Hematopoietic multipotent progenitor cell treated with erythropoietin and hydrocortisone succinate and interleukin-3 and kit ligand, for 4 days (in vitro differentiated cells): ENCODE measurements at places on chromosomes 6 and 20.

DNA sequence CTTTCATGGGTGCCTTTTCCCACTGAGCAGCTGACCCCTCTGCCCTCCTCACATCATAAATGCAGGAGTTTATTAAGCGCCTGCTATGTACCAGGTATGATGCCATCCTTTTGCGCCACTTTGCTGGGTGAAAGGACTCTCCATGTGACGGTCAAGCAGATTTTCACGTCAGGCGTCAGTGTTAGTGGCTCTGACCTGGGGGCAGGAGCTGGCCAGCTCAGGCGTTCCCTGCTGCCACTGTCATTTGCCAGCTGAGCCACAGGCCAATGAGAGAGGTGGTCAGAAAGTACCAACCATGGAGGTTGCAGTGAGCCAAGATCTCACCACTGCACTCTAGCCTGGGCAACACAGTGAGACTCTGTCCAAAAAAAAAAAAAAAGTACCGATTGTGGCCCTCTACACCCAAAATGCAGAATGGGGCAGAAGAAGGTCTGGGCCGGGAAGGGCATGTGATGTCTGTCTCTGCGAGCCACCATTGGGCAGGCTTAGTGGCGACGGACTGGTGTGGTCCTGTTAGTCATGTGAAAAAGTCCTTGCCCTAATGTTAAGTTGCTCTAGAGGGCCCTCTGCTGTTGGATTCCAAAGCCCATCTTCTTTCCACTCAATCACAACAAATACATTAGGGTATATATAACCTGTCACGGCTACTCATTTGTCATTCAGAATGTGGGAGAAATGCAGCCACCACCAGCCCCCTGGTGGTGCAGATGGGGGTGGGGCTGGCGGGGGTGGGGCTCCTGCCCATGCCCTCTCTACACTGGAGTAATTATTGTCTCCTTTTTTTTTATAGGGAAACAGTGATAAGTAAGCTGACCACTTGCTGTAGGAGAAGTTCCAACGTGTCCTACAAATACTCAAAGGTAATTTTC, 18.4 kb upstream of the SLC22A1 start:
- peak; percentile 72 for DNase-seq

- DNase-seq = no peak
Observed at GRCh38 chr20:25033924-25034300, 24.0 kb downstream of the ACSS1 start.

DNA sequence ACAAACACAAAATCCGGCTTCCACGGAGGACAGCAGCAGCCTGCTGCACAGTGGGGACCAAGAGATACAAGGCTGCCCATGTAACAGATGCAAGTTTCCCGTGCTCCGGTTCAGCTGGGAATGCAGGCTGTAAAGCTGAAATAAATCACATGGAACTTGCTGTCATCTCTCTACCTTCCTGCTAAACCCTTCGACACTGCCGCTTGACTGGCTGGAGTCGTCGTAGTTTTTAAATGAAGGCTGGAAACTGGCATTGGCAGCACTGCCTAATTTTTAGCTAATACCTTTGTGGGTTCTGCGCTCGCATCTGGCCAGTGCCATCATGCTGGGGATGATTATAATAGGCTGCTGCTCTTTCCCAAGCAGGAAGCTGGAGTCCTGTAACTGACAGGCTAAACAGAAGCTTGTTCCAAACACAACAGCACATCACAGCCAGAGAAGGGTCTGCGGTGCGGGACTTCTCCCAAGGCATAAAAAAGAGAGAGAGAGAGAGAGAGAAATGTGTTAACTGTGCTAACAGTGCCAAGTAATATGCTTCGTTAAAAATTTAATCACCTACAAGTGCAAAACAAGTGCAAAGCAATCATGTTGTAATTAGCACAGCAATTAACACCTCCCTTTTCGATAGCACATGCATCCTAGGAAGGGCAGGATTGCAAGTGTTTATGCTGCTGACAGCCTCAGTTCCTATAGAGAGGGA, 146.1 kb downstream of the TFAP2A start:
- DNase-seq = no peak

DNA sequence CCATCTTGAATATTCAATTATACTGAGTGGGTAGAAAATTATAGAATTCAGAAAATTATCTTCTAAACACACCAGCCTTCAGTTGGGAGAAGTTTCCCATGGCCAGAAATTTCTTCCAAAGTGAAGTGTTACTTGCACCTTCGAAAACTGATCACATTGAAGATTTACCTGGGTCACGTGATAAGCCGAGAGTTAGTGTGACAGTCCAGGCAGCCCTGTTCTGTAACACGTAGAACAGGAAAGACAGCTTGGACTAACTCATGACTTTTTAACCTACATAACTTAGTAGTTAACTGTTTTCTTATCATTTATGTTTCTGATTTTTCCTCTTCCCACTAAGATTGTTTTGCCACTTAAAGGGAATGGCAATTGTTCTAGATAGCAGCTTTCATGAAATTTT, 118.3 kb upstream of the MTHFD1L start:
- no peak for DNase-seq

DNA sequence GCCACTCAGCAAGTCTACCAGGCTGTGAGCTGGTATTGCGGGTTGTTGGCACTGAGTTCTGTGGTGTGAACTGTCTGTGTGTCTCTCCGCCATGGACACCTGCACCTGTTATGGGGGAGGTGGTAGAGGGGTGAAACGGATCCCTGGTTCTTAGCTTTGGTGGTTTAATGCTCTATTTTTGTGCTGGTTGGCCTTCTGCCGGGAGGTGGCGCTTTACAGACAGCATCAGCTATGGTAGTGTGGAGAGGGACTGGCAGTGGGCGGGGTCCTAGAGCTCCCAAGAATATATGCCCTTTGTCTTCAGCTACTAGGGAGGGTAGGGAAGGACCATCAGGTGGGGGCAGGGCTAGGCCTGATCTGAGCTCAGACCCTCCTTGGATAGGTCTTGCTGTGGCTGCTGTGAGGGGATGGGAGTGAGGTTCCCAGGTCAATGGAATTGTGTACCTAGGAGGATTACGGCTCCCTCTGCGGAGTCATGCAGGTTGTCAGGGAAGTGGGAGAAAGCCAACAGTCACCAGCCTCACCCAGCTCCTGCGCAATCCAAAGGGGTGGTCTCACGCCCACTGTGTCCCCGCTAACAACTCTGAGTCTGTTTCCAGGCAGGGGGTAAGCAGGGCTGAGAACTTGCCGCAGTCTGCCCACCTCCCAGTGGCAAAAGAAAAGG, 154.3 kb downstream of the CCDC170 start:
- DNase-seq = no peak

DNA sequence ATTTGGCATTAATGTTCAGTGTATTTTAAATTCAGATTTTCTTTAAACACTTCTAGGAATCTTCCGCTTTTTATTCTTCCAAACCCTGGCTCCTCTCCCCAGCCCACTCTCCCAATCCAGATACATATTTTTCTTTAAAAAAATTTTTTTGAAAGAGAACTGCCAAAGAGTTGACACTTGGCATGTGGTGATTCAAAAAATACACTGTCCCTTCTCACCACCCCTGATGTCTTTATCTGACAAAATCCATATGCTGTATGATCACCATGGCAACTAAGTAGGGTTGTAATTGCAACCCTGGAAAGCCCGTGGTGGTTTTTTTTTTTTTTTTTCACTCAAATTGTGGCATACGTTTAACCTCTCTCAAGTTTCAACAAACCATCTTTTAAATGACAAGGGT, 355.8 kb upstream of the SASH1 start:
- peak; percentile 1 for DNase-seq

DNA sequence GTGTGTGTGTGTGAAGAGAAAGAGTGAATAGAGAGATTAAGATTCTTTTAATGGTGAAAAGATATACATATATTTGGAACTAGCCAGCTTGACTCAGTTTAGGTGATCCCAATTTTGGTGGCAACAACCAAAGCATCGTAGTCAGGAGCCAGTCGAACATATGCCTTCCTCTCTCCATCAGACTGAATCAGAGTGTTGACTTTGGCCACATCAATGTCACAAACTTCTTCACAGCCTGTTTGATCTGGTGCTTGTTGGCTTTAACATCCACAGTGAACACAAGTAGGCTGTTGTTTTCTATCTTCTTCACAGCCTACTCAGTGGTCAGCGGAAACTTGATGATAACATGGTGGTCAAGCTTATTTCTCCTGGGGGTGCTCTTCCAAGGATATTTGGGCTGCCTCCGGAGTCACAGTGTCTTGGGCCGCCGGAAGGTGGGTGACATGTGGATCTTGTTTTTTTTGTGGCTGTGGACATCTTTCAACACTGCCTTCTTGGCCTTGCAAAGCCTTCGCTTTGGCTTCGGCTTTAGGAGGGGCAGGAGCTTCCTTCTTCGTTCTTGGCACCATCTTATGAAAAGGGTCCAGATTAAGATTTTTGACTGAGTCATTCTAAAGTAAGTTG, 3.4 kb downstream of the HLA-F start:
- no peak for DNase-seq

- DNase-seq = peak; percentile 50
Observed at GRCh38 chr6:36229223-36229622, 32.7 kb downstream of the BRPF3 start.

DNA sequence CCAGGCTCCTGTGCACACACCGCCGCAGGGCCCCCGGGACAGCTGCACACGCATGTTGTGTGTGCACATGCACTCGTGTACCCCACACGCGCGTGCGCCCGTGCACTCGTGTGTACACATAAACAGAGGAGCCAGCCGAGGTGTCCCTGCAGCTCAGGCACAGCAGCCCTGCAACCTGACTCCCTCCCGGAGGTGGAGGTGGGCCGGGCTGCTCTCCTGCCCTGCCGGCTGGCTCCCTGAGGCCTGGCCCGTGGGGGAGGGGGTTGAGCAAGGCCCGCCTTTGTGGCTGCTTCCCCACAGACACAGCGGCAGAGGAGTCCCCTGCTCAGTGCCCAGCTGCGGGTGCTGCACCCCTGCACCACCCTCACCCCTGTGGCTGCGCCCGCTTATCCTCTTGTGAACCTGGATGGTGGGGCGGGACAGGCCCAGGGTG, 624 bp downstream of the RBBP8NL start:
- DNase-seq = no peak

GRCh38 chr20:61295682-61296628, 43.9 kb downstream of the CDH4 start:
- no peak for DNase-seq

- no peak for DNase-seq
Observed at GRCh38 chr20:31515072-31515774, 981 bp downstream of the HM13 start.

- DNase-seq = no peak
Observed at GRCh38 chr6:152625213-152625612, 11.9 kb downstream of the SYNE1 start.

GRCh38 chr20:2942439-2942838, 69.2 kb downstream of the PTPRA start:
- DNase-seq = no peak

DNA sequence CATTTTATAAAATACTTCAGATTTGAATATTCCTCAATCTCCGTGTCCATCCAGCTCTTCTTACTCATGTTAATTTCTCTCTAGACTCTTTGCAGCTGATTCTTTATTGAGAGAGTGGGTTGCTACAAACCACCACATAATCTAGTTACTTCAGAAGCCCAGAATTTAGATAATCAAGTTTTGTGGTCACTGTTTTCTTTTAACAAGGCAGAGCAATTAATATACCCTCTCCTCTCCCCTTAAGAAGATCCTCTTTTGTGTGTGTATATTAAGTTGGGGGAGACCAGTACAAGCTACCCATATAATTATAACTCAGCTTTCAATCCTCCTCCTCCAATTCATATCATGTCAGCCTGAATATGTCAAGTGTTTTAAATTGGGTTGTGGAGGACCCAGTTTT, 95.1 kb downstream of the IRAK1BP1 start:
- DNase-seq = peak; percentile 74
